Osteoblast (primary cell): ENCODE measurements at places on chromosomes 5 and 9. TPM values are rescaled to one million over a fixed set of nuclear protein-coding genes. Genes with fewer than 3 reads are reported as not detected.

BTNL9 gene
- total RNA-seq: not detected in 2 replicates

LSM11 gene
- total RNA-seq: 4.4 and 4.7 TPM in 2 replicates

SUSD3 gene
- total RNA-seq: 0.36 and 0.88 TPM in 2 replicates

HMGCS1 gene
- 222 and 277 TPM in 2 replicates for total RNA-seq

WNK2 gene
- not detected in 2 replicates for total RNA-seq

DPP7 gene
- 66.6 and 74.6 TPM in 2 replicates for total RNA-seq
